ENCODE measurements at places on chromosomes 4 and X.

GRCh38 chr4:70239131-70239883 is 3.1 kb upstream of the CSN3 start:
- no peak for DNase-seq

GRCh38 chr4:132955146-132955545 is 193.9 kb upstream of the PCDH10 start:
- DNase-seq: no peak

- DNase-seq: peak; percentile 69
Measured at GRCh38 chr4:575281-576141, 584 bp downstream of the TMEM271 start.

DNA sequence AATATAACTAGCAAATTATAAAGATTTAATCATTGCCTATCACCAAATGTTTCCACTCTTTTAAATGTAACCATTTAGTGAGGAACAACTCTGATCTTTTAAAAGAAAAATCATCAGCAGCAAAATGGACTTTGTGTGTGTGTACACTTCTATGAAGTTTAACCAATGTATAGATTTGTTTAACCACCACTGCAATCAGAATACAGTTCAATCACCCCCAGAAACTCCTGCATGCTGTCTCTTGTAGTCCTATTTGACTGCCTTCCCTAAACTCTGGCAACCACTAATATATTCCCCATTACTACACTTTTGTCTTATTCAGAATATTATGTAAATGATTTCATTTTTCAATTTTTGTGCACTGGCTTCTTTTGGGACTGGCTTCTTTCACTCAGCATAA is 1.7 kb upstream of the TCEAL8 start:
- no peak for DNase-seq

- no peak for DNase-seq
Measured at GRCh38 chr4:38951598-38951997, 80.6 kb downstream of the TMEM156 start.

DNA sequence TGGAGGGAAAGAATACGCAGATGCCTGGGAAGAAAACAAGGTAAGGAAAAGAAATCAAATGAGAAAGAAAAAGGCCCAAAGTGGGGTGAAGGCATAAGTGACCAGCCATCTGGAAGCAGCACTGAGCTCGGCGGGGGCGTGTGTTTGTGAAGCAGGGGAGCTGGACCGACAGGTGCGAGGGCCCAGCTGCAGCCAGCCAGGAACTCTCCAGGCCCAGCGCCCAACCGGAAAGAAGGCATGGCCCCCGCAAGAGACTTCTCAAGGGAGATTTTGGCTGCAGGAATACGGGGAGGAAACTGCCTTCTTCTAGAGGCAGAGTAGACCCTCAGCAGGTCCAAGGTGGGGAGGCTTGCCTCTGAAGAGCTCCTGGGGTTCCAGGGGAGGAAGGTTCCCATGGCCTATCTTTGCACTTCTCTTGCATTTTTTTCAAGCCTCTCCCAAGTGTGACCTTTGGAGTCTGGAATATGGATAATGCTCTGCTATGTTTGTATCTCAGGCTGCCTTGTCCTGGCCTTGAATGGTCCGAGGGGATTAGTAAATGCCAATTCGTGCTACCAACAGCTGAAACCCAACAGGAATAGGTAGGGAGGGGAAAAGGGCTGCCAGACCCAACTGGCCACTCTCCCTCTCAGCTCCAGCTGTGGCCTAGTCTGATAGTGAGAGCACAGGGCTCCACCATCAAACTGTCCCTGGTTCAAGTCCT is 10.8 kb upstream of the CITED1 start:
- DNase-seq: no peak

GRCh38 chr4:110787109-110787508 is 164.2 kb upstream of the PITX2 start:
- no peak for DNase-seq

DNA sequence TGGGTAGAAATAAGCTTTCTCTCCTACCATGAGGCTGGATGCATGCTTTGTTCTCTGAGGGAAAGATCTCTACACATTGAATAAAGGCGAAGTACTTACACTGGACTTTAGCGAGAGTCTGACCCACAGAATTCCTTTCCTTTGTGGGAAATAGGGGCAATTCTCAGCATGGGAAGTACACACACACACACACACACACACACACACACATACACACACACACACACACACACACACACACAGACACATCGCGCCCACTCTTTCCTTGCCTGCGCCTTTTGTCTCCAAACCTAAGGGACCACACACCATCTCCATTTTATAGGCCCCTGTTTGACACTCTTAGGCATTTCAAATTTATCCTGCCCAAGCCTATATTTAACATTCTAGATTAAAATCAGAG is 83.8 kb downstream of the LUZP4 start:
- DNase-seq: no peak

DNA sequence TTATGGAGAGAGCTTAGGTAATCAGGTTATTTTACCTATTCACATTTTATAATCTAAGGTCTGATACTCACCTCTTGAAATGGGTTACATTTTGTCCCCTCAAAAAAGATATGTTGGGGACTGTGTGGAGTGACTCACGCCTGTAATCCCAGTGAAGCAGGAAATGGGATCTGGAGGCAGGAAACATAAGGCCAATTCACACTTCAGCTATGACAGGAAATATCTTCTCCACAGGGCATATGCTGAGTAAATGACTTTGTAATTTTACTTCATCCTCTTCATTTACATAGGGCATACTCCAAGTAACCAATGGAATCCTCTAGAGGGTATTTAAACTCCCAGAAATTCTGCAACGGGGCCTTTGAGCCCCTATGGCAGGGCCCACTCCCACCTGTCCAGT is 54.8 kb upstream of the ZMAT1 start:
- DNase-seq: no peak

- no peak for DNase-seq
Measured at GRCh38 chr4:47484168-47484567, 907 bp upstream of the ATP10D start.

DNA sequence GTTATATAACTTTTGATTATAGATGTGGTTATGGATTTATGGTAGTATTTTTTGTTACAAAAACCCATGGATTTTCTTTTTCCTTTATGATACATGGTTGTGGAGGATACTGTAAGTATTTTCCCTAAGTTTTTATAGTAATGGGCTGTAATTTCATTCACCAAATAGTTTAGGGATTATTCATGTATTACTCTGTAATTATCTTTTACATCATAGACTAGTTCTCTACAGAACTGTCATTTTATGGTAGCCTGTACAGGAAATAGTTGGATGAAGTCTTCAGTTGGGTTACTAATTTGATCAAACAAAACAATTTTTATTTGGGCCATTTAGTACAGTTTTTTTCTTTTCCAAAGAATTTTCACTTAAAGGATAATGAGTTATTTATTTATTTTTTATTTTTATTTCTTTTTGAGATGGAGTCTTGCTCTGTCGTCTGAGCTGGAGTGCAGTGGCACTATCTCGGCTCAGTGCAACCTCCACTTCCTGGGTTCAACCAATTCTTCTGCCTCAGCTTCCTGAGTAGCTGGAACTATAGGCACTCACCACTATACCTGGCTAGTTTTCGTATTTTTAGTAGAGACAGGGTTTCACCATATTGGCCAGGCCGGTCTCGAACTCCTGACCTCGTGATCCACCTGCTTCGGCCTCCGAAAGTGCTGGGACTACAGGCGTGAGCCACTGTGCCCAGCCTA is 42.1 kb downstream of the RBPJ start:
- no peak for DNase-seq

- DNase-seq: no peak
Measured at GRCh38 chrX:13897566-13897965, 80.7 kb upstream of the GPM6B start.

GRCh38 chr4:174873931-174874330 is 44.2 kb upstream of the ADAM29 start:
- no peak for DNase-seq

- no peak for DNase-seq
Measured at GRCh38 chrX:38891641-38892413, 90.6 kb downstream of the MID1IP1 start.

DNA sequence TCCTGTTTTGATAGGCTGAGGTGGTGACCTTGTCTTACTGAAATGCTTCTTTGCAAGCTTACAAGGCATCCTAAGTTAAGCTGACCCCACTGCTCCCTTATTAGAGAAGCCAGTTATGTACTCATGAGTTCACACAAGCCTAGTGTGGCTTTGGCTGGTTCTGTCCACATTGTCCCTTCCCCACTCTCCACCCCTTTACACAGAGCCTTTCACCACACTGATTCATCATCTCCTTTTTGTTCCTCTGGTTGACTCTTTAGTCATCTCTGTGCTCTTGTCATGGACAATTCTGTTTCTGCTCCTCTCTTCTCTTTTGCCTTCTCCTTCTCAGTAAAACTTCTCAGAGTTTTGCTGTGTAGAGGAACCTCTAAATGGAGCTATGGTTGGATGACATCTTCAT is 4.9 kb downstream of the CHRNA9 start:
- no peak for DNase-seq

DNA sequence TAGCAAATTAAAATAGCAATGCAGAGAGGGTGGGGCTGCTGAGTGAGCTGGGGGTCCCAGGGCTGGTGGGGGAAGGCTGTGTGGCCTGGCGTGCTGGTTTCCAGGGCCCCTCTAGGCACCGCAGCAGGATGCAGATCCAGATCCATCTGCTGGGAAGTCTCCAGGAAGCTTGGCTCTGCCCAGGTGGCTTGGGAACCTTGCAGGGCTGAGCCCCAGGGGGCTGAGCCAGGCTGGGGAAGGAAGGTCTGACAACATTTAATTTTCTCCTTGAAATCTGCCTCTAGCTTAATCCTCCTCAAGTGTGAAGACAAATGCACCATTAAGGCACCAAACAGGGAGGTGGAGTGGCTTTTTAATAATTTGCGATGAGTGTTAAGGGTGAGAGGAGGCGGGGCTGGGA is 31.7 kb downstream of the SORCS2 start:
- DNase-seq: no peak

All from head of caudate nucleus (tissue), 42 donors.